ENCODE measurements at places on chromosomes 7 and 10.

- DNase-seq, result no peak
These were observed 204.3 kb downstream of the CCDC7 start for GRCh38 chr10:32650246-32650655.

DNA sequence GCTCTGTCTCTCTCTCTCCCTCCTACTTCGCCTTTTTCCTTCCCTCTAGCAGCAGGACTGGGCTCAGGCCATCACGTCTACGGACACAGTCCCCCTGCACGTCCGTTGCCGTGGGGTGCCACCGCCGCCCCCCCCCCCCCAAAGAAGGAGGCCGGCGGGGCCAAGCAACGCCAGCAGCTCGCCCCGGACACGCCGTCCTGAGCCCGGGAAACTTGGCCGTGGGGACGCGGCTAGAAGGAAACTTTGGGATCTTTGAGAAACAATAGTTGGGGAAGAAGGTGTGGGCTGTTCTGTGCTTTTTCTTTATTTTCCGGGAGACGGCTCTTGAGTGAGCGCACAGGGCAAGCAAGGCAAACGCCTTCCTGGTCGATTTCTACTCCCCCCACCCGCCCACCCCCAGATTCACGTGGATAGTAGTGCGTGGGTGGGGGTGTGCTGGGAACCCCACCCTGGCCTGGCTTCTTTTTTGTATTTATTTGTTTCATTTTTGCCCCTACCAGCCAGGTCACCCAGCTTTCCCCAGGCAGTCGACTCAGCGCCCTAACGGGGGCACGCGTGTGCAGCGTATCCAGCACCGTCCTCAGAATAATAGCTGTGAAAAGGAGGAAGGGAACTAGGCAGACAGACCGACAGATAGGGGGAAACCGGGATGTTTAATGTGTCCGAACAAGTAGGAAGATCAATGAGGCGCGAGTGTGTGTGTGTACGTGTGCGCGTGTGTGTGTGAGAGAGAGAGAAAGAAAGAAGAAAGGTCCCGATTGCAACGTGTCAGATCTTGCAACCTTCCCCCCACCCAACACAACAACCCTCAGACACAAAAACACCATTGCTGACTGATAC is 1.4 kb downstream of the MXI1 start:
- DNase-seq, result no peak

DNA sequence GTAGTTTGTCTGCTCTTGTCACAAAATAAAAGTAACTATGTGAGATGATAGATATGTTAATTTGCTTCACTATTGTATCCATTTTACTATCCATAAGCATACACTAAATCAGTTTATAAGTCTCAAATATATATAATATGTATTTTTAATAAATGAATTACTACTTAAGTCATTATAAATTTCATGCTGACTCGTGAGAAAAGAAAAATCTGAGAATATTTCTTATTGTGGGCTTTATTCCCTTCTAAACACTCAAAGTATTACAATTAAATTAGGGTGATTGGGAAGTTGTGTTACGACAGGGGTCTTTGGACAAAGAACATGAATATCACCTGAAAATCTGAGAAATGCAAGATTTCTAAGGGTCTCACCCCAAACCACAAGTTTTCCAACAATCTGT is 48.7 kb upstream of the RELN start:
- no peak for DNase-seq

GRCh38 chr7:91375378-91375777 is 111.1 kb downstream of the FZD1 start:
- DNase-seq, result no peak

DNA sequence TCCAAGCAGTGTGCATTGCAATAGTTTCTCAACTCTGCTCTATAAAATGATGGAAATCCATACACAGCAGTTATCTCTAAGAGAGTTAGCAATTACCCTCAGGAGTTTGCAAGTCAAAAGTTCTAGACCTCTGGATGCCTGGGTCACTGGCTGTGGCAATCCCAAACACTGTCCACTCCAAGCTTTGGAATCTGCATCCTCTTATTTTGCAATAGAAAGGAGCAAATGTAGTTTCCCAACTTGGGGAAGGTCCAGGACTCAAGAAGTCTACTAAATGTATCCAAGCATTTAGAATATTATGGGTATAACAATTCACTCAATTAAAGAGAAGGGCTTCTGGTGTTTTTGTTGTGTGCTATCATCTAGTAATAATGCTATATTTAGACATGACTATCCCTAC is 131.3 kb upstream of the NRP1 start:
- DNase-seq, result no peak

DNA sequence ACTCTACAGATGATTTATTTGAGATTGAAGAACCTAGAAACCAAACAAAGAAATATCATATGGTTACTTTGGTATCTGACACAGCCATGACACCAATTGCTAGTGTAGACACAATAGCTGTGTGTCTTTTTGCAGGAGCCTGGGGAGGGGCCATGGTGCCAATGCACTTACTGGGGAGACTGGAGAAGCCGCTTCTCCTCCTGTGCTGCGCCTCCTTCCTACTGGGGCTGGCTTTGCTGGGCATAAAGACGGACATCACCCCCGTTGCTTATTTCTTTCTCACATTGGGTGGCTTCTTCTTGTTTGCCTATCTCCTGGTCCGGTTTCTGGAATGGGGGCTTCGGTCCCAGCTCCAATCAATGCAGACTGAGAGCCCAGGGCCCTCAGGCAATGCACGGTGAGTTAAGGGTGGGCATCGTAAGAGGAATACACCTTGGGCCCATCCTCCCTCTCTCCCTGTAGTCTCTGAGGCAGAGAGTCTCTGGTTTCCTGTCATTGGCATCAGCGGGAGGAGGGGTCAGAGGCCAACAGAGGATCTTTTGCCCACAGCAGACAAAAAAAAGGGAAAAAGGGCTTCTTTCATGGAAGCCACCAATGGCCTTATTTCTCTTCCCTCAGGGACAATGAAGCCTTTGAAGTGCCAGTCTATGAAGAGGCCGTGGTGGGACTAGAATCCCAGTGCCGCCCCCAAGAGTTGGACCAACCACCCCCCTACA is 1.2 kb downstream of the TMEM139 start:
- no peak for DNase-seq
